ENCODE measurements at places on chromosomes 3 and 15.

GRCh38 chr15:91945385-91945784, 91.9 kb downstream of the SLCO3A1 start:
- no peak for DNase-seq

DNA sequence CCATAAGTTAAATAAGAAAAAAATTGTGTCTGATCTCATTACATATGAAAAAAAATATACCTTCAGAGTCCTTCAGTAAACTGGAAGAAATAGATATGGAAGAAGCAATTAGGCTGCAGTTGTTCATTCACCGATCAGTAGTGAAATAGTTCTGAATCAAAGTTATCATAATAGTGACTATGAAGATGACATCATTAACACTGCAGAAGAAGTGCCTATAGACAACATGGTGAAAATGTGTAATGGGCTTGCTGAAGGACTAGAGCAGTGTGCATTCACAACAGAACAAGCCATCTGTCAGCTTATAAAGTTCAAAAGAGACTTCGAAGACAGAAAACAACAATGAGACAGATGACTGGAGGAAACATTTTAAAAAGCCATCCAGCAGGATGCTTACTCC, 144.5 kb downstream of the NAALADL2 start:
- no peak for DNase-seq

- DNase-seq: no peak
Observed at GRCh38 chr15:32060706-32061105, 30.4 kb downstream of the CHRNA7 start.

DNA sequence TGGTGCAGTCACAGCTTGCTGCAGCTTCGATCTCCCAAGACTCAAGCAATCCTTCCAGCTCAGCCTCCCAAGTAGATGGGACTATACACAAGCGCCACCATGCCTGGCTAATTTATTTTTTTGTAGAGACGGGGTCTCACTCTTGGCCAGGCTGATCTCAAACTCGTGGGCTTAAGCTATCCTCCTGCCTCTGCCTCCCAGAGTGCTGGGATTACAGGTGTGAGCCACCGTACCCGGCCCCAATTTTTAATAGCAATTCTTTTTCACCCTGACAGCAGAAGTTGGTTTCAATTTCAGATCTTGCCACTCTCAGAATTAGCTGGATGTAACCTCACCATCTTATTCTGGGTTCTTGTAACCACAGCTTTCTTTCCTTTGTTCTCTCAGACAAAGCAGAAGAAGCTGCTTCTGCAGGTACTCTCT, 64.8 kb downstream of the TRIM71 start:
- DNase-seq: no peak

GRCh38 chr15:48856942-48857341, 21.0 kb upstream of the EID1 start:
- no peak for DNase-seq

GRCh38 chr15:72372361-72372760, 3.5 kb downstream of the HEXA start:
- DNase-seq: no peak

DNA sequence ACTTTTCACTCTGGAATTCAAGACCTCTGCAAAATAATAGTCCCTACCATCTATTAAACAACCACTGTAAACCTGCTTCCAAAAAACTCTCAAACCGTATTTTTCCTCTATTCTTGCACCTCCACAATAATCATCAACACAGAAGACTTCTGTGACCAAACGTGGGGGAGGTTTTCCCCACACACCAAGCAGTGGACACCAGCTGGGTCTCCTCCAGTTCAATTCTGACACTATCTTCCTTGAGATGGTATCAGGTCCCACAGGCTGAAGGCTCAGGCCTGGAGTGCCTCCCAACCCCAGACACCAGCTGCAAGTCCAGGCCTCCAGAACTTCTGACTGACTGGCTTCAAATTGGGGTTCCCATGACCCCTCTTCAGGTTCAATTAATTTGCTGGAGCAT, 89.6 kb upstream of the RAP2B start:
- no peak for DNase-seq

DNA sequence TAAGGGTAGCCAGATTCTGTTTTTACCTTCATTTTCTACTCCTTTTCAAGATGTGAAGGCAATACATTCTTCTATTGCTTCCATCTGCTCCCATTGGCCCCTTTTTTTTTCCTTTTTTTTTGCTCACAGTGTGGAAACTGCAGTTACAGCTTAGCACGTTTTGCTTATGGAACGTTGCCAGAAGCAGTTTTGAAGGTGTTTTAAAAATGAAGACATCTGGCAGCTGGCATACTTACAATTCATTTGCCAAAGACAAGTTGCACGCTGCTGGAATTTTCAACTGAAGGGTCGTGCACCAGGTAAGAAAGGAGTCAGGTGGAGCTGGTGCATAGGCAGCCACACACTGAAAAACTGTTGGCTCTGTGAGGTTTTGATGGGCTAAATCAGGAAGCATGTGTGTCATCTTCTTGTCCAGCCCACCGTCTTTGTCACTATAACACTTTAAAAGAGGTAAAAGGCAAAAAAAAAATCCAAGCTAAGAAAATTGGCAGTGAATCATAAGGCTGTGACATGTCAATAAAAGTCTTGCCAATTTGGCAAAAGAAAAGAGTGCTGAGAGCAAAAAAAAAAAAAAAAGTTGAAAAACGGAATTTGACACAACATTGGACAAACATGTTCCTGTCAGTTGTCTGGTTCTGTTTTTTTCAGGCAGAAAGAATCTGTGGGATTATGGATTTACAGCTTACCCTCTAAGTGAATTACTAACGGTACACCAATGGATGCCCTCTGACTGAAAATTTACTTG, 225.4 kb upstream of the SOX2 start:
- no peak for DNase-seq

GRCh38 chr3:21457084-21457483, 293.9 kb downstream of the ZNF385D start:
- DNase-seq: no peak

DNA sequence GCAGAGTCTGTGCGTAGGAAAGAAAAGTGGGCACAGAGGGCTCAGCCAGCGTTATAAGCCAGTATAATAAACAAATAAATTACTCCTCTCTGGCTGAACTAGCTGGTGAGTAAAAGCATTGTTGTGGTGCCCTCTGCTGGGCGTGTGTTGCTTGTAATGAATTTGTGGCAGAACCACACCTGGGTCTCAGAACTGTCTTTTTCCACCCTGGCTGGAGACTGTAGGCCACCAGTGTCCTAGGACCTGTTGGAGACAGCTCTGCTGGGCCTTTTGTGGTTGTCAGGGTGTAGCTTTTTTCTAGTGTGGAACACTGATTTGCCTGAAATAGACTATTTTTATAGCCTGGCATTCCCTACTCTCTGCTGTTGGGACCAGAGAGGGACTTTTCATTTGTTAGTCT, 130.5 kb upstream of the EIF1B start:
- DNase-seq: peak; percentile 41

GRCh38 chr3:126556637-126557414, 1.9 kb downstream of the C3orf22 start:
- DNase-seq: no peak

GRCh38 chr15:90742087-90742486, 24.9 kb downstream of the BLM start:
- DNase-seq: no peak

DNA sequence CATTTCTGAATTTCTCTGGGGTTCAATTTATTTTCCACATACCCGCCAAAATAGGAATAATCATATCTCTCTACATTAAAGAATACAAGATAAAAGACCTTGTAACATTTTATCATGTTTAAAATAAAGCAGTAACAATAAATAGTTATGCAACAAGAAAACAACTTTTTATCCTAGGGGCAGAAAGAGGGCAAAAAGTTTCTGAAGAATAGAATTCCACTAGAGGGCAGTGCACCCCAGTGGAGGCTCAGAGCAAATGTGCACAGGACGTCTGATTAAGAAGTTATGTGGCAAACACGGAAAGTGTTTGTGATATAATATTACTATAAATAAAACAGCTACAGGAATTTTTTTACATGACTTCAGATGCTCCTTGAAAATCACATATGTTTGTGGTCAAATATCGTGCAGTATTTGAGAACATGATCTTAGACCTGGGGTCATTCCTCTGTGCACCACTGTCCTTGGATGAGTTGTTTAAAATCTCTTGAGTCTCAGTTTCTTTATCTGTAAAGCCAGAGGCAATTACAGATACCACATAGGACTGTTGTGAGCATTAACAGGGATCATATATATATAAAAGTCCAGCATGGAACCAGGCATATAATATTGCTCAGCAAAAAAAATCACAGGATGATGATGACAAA, 13.2 kb upstream of the PIK3R4 start:
- peak; percentile 51 for DNase-seq

DNA sequence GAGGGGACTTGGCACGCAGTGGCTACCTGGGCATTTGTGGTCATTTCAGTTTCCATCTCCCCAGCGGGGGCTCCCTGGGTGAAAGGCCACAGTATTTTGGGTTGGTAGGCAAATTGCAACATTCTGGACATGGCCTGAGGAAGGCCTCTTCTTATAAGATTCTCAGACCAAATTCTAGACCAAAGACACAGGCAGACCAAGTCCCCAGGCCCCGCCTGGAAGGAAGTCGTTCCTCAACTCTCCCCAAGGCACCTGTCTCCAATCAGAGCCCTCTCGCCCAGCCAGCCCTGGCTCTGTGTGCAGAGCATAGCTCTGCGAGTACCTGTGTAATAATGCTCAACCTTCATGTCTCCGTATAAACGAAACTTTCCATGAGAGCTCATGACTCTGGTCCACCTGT, 53.1 kb downstream of the GRIP2 start:
- DNase-seq: no peak

- DNase-seq: no peak
Observed at GRCh38 chr3:3646934-3647333, 152.3 kb upstream of the LRRN1 start.

Measured in naive thymus-derived CD4-positive, alpha-beta T cell (primary cell).